ENCODE measurements at places on chromosomes 6 and 20.
A peak's percentile ranks its signal among the peaks of the same experiment; 100 is the strongest.

- DNase-seq = no peak
These were observed 291.9 kb upstream of the SGK1 start for GRCh38 chr6:134609716-134610261.

DNA sequence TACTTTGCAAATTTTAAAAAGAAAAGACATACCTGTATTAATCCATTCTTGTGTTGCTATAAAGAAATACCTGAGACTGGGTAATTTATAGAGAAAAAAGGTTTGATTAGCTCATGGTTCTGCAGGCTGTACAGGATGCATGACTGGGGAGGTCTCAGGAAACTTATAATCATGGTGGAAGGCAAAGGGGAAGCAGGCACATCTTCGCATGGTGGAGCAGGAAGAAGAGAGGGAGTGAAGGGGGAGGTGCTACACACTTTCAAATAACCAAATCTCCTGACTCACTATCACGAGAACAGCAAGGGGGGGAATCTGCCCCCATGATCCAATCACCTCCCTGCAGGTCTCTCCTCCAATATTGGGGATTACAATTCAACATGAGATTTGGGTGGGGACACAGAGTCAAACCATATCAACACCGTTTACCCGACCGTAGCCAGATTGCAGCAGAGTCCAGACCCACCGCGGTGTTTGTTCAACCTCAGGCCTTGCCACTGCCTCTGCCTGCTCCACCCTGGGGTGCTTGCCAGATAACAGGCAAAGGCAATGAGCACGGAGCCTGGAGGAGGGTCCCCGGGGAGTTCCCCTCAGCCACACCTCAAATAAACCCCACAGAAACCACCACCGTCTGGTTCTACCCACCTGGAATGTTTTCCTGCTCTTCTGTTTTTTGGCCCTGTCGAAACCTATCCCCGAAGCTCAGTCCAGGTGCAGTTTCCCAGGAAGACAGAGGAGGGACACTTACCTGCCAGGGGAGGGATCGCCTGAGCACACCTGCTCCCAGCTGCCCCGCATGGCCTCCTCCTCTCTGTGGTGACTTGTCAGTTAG lies 142.2 kb upstream of the AFDN start:
- DNase-seq = no peak

- no peak for DNase-seq
These were observed 99.1 kb downstream of the ARMC2 start for GRCh38 chr6:108947114-108947854.

GRCh38 chr20:40572251-40572650 lies 116.8 kb downstream of the MAFB start:
- no peak for DNase-seq

- DNase-seq = no peak
These were observed 75.0 kb downstream of the FAM120B start for GRCh38 chr6:170381562-170381961.

DNA sequence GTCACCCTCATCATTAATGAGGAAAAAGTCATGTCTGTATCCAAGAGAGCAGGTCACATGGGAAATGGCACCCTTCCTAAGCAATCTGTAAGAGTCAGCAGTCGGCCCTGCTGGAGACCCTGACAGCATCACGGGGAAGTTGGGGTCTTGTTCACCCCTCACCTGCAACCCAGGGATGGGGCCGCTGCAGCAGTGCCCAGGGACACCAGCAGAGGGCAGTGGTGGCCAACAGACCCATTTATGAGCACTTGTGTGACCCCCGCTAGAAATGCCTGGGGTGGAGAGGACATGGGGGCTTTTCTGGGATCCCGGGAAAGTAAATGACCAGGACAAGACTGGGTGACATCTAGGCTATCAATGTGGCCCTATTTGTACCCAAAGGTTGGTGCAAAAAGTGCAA lies 35.9 kb downstream of the ANKRD60 start:
- no peak for DNase-seq

GRCh38 chr20:2172305-2173175 lies 70.9 kb downstream of the STK35 start:
- peak; percentile 43 for DNase-seq

GRCh38 chr6:1039746-1040145 lies 272.2 kb upstream of the FOXQ1 start:
- no peak for DNase-seq

DNA sequence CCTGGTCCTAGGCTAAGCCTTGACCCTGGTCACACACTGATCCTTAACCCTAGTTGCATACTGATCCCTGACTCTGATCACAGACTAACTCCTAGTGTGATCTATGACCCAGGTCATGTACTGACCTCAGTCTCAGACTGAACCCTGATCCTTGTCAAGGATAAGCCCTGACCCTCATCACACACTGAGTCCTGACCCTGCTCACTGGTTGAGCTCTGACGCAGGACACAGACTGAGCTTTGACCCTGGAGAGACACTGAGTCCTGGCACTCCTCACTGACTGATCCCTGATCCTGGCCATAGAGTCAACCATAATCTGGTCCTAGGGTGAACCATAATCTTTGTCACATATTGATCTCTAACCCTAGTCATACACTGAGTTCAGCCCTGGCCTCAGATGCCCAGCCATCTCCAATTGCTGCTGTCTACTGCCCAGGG lies 37.9 kb downstream of the KCNB1 start:
- DNase-seq = no peak

GRCh38 chr6:107666981-107667601 lies 157.0 kb downstream of the SCML4 start:
- no peak for DNase-seq

DNA sequence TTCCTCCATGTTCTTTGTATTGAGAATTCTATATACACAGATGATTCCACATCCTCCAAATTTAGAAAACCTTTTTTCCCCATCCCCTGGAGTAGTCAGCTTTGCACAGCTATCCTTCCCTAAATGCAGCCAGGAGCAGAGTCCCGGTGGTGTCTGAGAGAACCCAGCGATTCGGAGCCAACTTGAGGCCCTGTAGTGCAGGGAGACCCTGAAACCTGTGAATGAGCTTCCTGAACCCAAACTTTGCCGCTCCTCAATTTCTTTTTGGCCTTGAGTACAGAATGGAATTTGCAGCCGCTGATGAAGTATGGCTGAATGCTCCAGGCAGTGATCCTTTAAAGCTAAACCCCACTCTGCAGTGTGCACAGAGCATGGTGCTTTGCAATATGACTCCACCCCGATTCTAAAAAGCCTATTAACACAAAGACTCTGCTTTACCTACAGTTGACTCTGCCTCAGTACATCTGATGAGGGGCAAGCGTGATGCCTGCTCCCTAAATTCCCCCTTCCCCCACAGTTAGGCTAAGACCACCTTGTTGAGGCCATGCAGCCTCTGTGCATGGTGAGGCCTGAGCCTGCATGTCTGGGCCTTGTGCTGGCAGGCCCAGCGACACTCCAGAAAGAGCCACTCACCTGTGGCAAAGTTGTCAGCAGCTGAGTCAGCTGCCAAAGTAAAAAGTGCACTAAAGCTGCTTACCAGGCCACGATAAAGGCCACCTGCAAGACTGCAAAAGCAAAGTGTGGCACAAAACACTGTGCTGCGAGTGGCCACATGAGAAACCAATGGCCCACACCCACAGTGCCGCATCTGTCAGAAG lies 82.1 kb downstream of the PLEKHG1 start:
- DNase-seq = no peak

- DNase-seq = no peak
These were observed 77.5 kb upstream of the POPDC3 start for GRCh38 chr6:105257340-105257739.

GRCh38 chr6:6003621-6004366 lies 2.9 kb downstream of the NRN1 start:
- DNase-seq = no peak

- DNase-seq = no peak
These were observed 235.6 kb downstream of the OGFRL1 start for GRCh38 chr6:71524201-71524600.

DNA sequence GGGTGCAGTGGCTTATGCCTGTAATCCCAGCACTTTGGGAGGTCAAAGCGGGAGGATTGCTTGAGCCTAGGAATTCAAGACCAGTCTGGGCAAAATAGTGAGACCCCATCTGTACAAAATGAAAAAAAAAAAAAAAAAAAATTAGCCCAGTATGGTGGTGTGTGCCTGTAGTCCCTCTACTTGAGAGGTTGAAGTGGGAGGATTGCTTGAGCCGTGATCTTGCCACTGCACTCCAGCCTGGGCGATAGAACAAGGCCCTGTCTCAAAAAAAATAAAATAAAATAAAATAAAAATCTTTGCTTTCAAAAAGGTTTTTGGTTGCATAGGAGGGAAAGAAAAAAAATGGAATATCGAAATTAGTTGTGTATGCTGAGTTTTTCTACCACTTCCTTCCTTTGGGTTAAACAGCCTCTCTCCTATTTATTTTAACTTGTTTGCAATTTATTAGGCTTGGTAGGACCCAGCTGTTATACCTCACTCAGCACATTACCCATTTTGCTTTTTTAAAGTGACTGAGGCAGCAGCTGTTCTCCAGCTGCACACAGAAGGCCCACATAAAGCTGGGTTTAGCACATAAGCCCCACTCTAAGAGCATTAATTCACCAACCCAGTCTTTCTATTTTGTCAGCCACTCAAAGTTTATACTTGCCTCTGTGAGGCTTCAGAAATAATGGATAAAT lies 152.3 kb downstream of the ZFAND3 start:
- no peak for DNase-seq

GRCh38 chr6:65091561-65091960 lies 615.5 kb downstream of the EYS start:
- no peak for DNase-seq

GRCh38 chr6:144215402-144215931 lies 65.2 kb downstream of the STX11 start:
- no peak for DNase-seq

GRCh38 chr20:18321976-18322950 lies 33.9 kb downstream of the ZNF133 start:
- DNase-seq = no peak

DNA sequence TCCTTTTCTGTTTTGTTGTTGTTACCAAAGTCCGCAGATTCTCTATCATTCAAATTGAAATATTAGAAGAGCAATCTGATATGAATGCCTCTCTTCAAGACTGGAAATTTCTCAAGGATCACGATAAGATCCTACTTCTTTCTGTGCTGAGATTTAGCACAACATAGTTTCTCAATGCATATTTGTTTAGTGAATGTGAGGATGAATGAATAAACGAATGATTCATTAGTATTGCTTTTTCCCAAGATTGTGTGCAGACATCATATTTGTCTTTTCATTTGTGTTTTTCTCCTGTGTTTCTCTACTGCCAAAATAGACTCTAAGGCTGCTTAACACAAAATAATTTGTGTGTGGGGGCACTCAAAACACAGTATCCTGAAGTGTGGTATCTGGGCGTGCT lies 862.7 kb upstream of the MAP3K7 start:
- DNase-seq = no peak

- DNase-seq = no peak
These were observed 34.8 kb downstream of the NR2E1 start for GRCh38 chr6:108200631-108201030.

- no peak for DNase-seq
These were observed 16.7 kb downstream of the BTN1A1 start for GRCh38 chr6:26516481-26517427.

DNA sequence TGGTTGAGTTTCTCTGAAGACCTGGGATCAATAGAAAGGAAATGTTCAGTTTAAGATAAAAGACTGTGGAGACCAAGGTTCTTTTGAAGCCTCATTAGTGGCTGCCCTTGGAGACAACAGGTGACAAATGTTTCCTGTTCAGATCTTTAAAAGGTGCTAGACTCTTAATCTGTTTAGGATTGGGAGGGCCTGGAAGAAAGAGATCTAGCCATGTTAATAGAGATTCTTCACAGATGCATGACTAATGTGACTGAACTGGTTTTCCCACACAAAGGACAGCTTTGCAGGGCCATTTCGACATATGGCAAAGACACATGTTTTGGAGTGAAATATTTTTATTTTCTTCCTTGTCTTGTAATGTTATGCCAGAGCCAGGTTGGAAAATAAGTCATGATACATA lies 82.2 kb downstream of the WDR27 start:
- no peak for DNase-seq

DNA sequence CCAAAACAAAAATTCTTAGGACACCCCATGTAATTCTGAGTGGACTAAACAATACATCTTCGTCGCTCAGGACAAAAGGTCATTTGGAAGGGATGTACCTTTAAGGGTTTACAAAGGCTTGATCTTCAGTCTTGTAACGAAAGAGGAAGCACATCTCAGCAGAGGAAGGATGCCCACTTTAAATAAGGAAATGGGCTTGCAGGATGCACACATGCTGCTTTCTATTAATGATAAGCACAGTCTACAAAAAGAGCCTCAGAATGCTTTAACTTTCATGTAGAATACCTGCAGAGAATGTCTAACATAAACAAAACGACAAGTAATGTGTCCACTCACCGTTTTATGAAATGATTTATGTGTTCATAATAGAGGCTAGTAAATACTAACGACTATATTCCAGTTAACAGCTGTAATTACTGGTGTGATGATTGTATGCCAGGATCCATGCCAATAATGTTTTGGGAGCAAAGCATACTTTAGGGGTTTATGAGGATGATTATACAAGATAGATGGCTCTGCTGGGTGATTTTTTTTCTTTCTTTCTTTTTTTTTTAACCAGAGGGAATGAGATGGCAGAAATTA lies 216.9 kb downstream of the GMDS start:
- DNase-seq = no peak

- no peak for DNase-seq
These were observed 37.8 kb upstream of the PRDM1 start for GRCh38 chr6:106048336-106048735.

DNA sequence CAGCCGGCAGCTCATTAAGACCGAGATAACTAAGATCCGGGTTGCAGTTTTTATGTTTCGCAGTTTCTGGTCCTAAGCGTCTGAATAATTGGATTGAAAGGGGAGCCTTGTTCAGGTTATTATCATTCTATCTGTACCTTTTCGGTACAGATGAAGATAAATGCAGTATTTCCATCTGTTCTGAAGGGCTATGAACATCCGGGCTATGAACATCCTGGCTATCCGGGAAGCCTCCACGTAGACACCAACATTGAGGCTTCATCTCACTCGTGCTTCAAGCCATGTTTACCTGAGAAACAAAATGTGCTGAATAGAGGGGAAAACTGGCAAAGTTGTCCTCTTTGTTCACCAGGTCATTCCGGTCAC lies 399 bp upstream of the REPS1 start:
- no peak for DNase-seq

- no peak for DNase-seq
These were observed 65.1 kb downstream of the REV3L start for GRCh38 chr6:111417946-111418345.

GRCh38 chr6:25155211-25155610 lies 124.0 kb upstream of the CARMIL1 start:
- DNase-seq = no peak

DNA sequence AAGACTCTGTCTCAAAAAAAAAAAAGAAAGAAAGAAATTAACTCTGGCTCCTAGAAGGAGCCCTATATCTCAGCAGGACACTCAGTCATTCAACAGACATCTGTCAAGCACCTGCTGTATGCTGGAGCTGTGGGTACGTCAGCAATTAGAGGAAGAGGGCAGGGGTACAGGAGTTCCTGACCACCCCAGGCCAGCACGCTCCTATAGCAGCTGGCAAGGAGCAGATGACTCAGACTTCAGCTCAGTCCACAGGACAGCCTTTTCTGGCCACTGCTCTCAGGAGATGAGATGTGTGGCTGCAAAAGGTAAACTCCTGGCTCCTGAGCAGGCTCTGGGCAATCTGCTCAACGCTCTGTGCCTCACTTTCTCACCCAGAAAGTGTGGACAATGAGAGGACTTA lies 1.7 kb upstream of the RTEL1 start:
- no peak for DNase-seq

GRCh38 chr6:87721311-87721710 lies 19.3 kb upstream of the AKIRIN2 start:
- DNase-seq = no peak

GRCh38 chr6:165573671-165574070 lies 89.4 kb downstream of the PDE10A start:
- DNase-seq = no peak

- no peak for DNase-seq
These were observed 242.4 kb downstream of the ALDH8A1 start for GRCh38 chr6:134707342-134708031.

Measured in central memory CD8-positive, alpha-beta T cell (primary cell).